ENCODE measurements at places on chromosomes 11 and 22.

DNA sequence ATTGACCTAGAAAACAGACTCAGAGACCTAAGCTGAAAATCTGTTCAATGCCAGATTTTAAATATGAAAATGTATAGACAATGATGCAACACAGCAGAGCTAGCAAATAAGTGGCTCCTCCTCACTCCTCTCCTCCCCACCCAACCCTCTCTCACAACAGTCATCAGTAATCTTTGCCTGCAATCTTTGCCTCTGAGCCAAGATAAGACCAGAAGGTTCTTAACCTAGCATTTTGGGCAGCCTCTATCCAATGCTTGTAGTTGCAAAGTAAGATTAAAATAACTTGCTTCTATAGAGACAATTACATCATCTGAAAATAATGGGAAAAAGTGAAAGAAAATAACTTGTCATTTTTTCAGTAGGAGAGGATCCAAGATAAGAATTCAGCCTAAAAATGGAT lies 117.3 kb downstream of the PARVA start:
- no peak for DNase-seq

GRCh38 chr11:17770048-17770652 lies 35.6 kb downstream of the KCNC1 start:
- no peak for DNase-seq

GRCh38 chr11:122359081-122359571 lies 243.1 kb upstream of the BLID start:
- no peak for DNase-seq

DNA sequence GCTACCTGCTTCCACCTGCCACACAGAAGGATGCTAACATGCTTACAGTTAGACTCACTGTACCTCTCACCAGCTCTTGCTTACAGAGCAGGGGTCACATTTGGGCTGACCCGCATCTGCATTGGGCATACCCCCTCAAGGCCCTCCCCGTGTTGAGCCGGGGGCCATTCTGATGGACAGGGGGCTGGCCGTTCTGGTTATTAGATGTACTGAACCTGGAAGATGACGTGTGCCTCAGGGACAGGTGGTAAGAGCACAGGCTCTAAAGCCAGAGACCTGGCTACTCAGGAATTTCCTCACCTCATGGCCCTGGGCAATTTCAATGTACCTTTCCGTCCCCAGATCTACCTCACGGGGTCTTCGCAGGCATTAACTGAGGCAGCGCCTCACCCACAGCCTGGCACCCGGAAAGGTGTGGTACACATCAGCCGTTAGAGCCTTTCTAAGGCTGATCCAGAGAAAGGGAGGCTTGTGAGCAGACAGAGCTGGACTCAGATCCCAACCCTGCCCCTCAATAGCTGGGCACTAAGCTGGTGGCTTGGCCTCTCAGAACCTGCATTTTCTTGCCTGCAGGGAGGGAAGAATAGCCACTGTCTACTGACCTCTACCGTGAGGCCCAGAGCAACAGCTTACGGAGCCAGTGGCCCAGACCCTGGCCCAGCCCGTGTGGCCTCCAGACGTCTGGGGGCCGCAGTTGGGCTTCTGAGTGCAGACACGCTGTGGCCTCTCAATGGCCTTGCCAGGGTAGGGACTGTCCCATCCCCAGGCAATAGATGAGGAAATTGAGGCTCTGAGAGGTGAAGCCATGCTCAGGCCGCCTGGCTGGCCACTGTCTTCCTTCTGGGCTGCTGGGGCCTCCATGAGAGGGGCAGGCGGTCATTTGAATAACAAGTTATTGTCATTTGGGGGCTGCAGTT lies 100.6 kb downstream of the MORC2 start:
- no peak for DNase-seq

DNA sequence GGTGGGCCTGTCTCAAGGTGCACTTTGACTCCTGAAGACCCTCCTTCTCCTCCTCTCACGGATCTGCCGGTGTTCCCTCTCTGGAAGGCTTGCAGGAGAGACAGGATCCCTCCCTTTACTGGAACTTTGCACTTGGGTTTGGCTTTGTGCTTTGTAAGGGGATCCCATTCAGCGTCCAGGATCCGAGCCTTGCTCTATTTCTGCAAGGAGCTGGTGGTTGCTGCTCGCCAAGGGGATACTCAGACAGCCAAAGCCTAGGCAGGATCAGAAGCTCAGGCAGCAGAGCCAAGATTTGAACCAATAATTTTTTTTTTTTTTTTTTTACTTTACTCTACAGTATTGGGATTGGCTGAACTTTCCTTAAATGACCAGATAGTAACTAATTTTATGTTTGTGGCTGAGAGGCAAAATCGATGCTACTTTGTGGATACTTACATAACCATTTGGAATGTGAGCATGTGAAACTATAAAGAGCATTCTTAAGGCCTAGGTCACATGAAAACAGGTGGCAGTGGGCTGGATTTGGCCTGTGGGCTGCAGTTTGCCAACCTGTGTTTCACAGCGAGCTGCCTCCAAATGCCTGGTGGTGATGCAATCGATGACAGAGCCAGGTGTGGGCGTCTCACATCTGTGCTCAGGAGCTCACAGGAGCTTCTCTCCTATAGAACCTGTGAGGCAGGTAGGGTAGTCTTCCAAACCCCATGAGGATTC lies 25.2 kb downstream of the BCR start:
- DNase-seq, result no peak

DNA sequence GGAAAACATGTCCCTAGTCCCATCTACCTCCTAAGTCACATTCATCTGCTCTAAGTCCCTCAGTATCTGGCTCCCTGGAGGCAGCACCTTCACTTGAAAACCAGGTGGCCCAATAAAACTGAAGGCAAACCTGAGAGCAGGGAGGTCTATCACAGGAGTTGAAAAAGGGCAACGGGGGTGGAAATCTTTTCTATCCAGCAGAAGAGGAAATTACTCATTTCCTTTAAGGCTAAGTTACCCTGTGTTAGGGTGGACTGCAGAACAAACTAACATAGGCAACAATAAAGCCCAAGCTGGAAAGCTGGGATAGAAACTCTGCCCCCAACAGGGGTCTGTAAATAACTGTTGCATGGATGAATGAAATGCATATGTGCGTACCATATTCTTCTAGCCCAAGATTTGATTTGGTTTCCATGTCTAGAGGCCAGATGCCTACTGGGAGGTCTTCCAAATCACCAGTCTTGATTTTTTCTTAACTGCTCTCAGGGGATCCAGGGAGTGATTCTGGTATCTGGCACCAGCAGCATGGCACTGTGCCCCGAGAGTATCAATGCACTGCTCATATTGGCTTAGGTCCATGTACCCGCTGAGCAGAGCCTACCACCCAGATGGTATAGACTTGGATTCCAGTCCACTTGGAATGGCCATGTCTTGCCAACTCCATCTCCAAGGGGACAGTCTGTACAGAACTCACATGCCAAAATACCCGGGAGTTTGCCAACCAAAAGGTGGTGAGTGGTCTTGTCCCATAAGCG lies 350.0 kb upstream of the NCAM1 start:
- no peak for DNase-seq

- no peak for DNase-seq
These were observed 69.2 kb upstream of the RRM1 start for GRCh38 chr11:4025248-4025966.

DNA sequence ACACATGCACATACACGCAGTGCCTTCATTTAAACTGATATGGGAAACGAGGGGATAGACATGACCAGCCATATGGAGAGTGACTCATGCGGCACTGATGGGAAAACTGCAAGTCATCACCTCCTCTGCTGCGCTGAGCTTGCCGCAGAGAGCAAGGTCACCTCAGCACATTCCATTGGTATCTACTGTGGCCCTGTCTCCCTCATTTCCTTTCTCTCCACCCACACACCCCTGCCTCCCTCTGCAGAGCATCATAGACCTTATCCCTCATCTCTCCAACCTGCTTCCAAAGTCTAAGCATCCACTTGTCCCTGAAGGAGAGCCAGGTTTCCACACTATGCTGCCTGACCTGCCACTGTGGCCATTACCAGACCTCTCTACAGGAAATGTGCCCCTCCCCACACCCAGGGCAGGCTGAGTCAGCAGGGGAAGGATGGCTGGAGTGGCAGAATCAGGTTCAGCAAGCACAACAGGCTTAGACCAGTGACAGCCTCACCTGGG lies 116.9 kb upstream of the SNX19 start:
- DNase-seq, result no peak

DNA sequence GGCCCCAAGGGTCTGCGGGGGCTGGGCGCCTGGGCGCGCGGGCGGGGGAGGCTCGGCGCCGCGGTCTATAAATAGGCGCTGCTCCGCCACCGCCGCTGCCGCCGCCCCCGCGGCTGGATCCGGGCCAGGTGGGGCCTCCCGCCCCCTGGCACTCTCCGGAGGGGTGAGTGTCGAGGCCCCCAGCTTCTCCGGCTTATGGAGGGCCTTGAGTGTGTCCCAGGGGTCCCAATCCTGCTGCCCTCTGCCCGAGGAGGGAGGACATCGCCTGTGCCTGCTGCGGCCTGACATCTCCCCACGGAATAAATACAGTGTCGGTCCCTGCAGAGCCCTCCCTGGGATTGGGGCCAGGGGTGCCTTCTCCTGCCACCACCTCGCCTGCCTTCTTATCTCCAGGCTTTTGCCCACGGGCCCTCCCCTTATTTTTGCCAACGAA lies 4.3 kb upstream of the GP1BB start:
- DNase-seq, result no peak

DNA sequence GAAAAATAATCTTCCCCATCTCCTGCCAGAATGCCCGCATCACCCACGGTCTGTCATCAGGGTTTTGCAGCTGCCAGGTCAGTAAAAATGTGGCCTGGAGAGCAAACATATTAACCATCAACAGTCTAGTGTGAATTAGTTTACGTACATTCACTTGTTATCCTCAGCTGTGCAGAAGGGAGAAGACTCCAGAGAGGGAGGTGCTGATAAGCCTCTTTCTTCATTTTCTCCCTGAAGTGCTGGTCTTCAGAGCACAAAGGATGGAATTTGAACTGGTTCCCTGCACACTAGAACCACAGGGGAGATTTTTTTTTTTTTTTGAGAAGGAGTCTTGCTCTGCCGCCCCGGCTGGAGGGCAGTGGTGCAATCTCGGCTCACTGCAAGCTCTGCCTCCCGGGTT lies 8.2 kb downstream of the FGF19 start:
- DNase-seq, result no peak

DNA sequence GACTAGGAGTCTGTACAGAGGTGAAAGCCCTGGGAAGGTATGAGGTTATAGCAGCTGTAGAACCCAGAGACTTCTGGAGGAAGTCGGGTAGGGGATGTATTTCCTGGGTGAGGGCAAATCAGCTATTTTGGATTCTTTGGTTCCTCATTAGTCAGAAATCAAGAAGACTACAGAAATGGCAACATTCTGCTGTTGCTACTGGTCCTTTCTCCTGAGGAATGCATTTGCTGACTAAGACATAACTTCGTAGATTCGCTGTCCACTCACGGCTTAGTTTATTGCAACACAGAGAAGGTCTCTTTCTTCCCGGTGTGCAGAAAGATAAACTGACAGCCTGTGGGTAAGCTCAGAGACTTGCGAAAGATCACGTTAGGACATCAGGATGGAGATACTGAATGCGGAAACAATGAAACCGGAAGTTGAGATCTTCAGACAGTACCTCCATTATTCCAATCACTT lies 25.3 kb upstream of the SESN3 start:
- no peak for DNase-seq

DNA sequence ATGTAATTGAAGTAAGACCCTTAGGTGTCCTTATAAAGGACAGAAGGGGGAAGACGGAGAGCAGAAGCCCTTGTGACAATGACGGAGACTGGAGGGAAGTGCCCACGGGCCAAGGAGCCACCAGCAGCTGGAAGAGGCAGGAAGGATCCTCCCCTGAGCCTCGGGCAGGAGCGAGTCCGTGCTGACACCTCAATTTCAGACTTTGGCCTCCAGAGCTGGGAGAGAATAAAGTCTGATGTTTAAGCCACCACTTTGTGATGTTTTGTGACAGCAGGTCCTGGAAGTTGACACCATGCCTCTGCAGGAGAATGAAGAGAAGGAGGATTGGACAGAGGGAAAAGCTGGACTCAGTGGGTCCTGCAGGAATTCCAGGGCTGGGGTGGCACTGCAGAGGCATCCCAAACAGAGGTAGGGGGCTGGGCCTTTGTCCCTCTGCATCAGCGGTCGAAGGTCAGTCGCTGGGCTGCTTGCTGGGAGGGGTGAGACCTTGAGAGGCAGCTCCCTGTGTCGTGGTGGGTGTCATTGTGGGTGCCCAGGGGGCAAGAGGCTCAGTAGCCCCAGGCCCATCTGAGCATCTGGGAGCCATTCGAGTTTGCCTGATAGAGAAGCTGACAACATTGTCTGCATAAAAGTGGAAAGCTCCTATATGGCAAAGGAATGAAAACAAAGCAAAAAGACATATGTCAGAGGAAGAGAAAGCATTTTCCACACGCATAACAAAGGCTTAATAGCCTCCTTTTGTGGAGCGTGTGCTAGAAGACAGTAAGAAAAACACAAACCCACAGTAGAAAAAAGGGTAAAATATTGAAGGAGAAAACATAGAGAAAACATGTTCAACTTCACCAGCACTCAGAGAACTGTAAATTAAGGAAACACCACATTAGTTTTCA lies 68.8 kb downstream of the RTL6 start:
- DNase-seq, result no peak

DNA sequence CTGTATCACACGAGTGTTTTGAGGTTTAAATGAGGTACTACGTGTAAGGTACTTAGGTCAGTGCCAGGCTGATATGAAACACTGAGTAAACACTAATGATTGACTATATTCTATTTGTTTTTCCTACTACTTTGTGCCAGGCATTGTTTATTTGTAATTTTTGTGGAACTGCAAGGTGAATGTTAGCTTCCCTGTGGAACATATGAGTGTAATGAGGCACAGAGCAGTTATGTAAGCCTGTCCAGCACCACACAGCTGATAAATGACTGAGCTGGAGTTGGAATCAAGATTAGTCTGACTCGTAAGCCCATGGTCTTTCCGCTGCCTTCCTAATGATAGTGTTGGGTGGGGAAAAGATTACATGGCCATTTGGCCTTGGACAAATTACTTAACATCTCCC lies 5.9 kb downstream of the SLC37A2 start:
- DNase-seq, result no peak

DNA sequence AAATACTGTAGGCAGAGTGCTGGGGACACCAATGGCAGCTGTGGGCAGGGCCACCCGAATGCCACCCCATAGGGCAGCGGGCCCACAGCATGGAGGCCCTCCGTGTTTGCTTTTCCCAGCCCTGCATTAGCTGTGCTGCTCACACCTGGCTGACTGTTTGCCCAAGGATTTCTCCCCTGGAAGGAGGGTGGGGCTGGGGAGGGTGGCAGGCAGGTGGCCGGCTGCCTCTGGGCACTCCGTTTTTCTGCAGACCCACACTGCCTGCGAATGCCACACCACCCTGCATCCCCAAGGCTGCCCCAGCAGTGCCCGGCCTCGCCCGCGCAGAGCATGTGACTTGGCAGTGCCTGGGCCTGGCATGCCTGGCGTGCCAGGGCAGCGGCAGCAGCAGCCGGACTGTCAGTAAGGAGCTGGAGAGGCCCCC lies 19.6 kb downstream of the DAGLA start:
- DNase-seq, result no peak

- peak; percentile 93 for DNase-seq
These were observed 585 bp upstream of the NEAT1 start for GRCh38 chr11:65421794-65422632.

DNA sequence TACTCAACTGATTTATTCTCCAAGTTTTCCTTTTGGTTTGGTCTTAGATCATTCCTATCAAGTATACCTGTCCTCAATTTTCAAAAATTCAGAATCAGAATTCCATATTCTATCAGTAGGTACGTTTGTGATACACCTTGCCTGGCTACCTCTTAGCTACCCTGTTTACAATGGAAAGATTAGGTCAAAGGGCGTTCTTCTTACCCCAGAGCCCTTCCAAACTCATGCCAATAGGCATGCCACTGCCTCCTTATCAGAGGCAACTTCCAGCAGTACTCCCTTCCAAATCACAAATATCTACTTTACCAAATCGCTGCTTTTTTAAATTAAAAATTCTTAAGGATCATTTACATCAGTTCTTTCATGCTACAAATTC lies 1.0 kb downstream of the PATL1 start:
- DNase-seq, result no peak

GRCh38 chr11:68988491-68988890 lies 7.7 kb upstream of the MRGPRD start:
- DNase-seq, result no peak
